ENCODE measurements at places on chromosomes 2 and 18.

DNA sequence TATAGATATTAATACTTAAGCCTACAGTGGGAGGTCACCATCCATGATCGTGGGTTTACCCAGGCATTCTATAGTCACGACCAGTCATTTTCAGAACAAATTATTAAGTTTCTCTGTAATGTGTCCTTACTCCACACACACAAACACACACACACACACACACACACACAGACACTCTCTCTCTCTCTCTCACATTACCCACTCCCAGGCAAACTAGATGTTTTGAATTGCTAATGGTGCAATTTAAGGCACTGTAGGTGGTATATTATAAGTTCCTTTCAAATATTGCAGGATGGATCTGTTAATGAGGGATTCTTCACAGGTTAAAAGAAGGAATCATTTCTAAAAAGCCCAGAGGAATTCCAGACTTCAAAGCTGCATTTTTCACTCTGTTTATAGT is 657.8 kb downstream of the MBD2 start:
- DNase-seq: no peak

DNA sequence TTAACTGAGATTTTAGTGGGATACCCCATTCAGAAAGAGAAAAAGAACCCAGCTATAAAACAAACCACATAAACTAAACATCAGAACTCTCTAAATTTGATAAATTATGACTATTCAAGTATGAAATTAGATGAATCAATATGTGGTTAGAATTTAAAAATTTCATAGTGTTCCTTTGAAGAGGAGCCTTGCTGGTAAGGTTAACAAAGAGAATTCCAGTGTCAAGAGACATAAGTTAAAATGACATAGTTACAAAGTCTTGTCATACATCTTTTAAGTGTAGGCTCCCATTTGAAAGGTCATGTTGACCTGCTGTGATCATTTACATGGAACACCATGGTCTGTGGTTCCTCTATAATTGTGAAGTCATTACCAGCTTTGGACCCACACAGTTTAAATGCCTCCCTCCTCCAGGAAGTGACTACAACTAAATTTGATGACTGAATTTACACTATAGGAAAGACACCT is 231.6 kb upstream of the ETAA1 start:
- DNase-seq: no peak

- DNase-seq: no peak
Measured at GRCh38 chr2:32680942-32681341, 53.1 kb downstream of the TTC27 start.

GRCh38 chr2:26530240-26530540 is 52.3 kb upstream of the OTOF start:
- no peak for DNase-seq

DNA sequence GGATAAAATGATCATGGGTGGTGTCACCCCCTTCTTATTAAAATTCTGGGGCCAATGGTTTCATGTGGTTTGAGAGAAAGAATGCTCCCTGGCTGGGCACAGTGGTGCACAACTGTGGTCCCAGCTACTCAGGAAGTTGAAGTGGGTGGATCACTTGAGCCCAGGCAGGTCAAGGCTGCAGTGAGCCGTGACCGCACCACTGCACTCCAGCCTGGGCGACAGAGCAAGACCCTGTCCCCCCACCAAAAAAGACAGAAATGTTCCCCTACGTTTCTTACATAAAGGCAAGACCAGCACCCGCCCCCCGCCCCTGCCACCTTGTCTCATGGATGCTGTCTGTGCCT is 53.0 kb upstream of the ID2 start:
- DNase-seq: no peak

DNA sequence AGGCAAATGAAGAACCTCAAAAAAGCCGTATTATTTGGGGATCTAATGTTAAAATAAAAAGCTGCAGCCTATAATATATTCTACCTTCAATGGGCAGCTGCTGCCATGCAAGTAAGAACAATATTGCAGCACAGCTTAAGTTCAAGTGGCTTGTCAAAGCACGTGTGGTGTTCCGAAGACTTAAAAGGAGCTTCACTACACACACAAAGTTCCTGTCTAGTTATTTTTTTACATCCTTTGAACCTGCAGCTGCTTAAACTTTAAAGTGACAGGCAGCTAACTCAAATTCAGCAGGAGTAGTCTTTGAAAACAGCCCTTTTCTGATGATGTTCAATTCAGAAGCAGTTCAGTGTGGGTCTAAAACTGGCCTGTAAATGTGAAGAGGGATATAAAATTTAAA is 85.8 kb upstream of the XIRP2 start:
- no peak for DNase-seq

DNA sequence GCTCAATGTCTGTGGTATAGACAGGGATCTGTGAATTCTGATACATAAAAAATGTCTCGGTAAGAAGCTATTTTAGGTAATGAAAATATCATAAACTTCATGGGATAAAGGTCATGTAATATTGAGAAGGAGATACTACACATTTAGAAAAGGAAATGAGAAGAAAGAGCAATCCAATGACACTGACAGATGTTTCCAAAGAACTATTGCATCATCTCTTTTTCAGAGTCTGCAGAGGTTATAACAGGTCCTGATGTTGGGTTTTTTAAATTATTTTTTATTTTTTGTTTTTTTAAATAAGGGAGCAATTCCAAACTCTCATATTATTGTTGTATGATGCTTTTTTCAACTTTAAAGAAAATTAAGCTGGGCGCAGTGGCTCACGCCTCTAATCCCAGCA is 176.9 kb downstream of the KCNH7 start:
- no peak for DNase-seq

DNA sequence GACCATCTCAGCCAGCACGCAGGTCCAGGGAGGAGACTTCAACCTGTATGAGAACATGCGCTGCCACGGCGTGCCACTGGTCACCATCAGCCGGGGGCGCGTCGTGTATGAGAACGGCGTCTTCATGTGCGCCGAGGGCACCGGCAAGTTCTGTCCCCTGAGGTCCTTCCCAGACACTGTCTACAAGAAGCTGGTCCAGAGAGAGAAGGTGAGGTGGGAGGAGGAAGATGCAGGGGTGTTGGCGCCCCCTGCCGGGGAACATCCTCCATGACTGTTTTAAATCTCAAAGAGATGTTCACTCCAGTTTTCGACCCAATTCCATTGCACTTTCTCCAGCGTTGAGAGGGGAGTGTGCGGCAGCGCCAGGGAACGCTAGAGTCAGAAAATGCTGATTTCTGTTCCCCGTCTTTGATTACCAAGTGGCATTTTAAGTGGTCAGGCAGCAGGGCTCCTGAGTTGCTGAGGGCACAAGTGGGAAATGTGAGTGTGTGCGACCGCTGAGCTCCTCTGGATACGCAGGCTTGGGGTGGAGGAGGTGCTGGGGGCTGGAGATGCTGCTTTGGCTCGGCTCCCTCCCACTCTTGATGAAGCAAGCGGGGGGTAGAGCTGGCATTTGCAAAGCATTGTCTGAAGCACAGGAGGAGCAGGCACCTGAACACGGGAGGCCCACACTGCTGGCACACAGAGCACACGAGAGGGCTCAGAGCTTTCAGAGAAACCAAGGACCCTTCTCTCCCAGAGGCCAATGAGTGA is 27.7 kb upstream of the MAPRE3 start:
- DNase-seq: no peak

GRCh38 chr2:160332318-160332717 is 132.2 kb upstream of the ITGB6 start:
- DNase-seq: no peak

DNA sequence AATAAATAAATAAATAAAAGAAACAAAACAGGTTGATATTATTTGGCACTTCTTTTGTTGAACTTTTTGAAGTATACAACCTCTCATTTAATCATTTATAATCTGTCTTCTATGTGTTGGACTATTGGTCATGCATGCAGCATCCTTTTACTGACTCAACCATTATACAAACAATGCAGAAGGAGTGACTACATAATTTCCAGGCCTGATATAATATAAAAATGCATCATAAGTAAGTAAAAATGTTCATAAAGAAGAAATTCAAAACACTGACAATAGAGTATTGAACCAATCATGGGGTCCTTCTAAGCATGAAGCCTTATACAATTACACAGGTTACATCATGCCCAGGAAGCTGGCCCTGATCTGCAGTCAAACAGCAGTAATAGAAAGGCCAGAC is 141.5 kb upstream of the FN1 start:
- DNase-seq: no peak

DNA sequence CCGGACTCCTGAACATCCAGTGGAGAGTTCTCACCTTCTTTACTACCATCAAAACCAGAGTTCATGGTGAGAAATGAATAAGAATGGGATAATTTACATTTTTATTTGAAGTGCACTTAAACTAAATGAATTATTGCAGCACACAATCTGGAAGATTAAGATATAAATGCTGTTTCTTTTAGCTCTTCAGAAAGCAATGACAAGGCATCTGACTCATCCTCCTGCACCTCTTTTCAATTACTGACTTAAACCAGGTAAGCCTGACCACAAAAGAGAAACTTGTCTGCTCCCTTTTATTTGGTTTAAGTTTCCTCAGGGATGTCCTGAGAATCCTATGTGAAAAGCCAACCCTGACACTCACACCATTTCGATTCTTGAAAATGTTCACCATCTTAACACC is 720 bp upstream of the DSC2 start:
- DNase-seq: no peak

DNA sequence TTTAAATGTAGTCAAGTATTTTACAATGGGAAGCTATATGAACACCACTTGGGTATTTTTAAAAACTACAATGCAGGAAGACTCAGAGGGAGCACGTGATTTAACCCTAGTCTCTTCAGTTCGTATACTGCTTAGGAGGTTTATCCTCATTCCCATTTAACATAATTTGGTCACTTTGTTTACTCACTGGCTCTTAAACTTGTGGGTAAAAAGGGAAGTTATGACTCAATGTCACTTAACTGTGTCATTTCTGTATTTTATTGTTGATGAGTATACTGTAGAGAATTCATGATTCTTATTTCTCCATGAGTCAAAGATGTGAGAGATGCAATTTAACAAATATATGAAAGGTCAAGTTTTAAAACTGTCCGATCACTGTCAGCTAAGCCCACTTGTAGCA is 48.2 kb downstream of the SLC66A3 start:
- DNase-seq: no peak

- DNase-seq: no peak
Measured at GRCh38 chr2:104790100-104790811, 63.7 kb upstream of the POU3F3 start.

DNA sequence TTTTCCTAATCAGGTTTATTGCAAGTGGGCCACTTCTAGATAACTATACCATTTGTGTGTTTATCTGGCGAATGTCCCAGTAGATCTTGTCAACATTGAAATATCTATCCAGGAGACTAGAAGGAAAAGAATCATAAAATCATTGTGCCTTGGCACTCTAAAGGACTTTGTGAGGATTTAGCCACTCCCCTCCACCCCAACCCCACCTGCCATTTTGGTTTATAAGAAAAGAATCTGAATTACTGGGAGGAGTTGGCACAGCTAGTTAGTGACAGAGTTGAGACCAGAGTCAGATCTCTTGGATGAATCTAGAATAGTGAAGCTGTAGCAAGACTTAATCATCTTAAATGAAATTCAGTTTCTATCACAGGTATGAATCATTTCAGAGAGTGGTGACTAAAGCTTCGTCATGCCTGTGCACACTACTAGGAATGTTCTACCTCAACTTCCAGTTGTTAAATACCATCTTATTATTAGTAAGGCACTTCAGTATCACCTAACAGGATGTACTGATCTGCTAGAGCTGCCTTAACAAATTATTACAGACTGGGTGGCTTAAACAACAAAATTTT is 212.7 kb upstream of the SLC14A2 start:
- no peak for DNase-seq

GRCh38 chr2:685421-685820 is 8.2 kb upstream of the TMEM18 start:
- no peak for DNase-seq

GRCh38 chr2:240933048-240933965 is 27.2 kb downstream of the CROCC2 start:
- no peak for DNase-seq

GRCh38 chr2:124640221-124640750 is 615.2 kb downstream of the CNTNAP5 start:
- DNase-seq: no peak

- DNase-seq: no peak
Measured at GRCh38 chr18:13661051-13661778, 65.1 kb downstream of the FAM210A start.

- no peak for DNase-seq
Measured at GRCh38 chr2:217329023-217329431, 469.2 kb upstream of the TNP1 start.

- no peak for DNase-seq
Measured at GRCh38 chr2:173217116-173217840, 137.4 kb upstream of the CDCA7 start.

DNA sequence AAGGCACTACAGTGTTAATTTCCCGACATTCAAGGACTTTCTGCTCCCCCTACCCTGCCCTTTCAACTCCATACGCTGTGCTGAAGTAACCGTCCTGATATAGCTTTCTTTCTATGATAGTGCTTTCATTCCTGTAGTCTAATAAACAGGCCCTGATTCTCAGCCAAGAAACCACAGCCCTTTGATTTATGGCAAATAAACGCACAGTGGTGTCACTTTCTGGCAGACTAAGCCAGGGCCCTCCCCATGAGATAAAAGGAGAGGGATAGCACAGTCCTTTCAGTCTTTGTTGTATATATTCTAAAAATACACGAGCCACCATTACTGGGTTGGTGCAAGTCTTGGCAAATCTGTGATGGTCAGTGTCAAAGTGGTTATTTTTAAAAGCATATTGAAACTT is 291.2 kb downstream of the ALPK2 start:
- DNase-seq: no peak

DNA sequence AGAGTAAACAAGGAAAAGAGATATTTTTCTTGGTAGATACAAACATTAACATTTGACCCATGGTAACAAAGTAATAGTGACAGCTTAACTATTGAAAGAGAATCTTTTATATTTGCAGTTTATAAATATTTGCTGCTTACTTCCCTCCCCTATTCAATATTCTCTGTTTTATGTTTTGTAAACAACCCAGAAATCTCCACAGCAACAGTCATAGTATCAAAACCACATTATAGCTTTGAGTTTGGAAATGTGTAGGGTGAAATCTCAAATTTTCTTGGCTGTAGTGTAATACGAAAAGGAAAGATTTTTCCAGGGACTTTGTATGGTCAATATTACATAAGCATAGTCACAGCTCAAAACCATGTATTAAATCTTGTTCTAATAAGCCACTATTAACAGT is 511.2 kb downstream of the METTL4 start:
- no peak for DNase-seq
